C1 segment of cervical spinal cord (tissue), 14 donors: ENCODE measurements at places on chromosomes 3 and 15.

DNA sequence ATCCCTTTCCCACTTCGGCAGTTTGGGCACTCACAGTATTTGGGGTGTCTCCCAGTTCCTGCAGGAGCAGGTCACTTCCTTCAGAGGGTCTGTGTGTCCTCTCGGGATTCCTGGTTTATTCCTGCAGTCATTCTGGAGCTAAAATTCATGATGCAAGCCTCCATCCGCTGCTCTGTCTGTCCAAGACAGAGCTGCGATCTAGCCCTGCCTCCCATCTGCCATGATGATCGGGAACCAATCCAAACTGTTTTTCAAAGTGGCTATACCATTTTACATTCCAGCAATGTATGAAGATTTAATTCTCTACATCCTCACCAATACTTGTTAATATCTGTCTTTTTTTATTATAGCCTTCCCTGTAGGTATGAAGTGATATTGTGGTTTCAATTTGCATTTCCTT lies 273.0 kb downstream of the EPHB1 start:
- DNase-seq: no peak

DNA sequence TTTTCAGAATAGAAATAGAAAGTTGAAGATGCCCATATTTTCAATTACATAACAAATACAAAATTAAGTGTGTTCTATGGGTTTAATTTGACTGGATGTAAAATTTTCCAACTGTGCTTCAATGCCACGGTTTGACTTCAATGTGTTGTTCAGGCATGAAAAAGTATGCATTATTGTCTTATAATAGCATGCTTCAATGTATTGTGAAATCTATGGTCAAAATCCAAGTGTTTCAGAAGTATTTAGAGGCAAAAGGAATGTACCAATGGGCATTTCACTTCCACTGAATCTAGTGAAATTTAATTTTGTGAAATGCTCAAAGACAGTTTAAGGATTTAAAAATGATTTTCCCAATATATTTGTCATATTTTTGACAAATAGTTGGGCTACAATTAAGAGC lies 16.0 kb downstream of the NEK10 start:
- DNase-seq: no peak

DNA sequence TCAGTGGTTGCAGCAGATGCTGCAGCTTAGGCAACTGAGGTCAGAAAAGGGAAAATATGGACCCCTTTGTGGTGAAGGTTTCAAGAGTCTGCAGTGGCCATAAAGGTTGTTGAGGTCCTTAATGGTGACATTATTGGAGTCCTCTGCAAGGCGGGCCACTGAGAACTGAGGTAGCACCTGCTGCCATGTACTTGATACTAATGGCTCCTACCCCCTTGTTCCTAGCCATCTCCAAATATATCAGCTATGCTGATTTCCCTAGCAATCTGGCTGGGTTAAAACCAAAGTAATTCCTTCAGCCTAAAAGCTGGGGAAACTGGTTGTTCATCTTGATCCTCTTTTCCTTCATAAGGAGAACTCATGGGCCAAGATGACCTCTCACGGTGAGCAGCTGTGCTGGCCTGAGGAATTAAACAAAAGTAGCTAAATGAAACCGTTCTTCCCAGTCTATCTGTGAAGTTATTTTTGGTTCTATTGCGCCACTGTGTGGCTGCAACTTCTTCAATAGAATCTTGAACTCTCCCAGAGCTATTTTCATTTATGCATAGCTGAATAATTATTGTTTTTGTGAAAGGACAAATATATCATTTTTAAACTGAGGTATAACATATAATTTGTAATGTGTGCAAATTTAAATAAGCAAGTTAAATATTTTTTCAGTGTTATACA lies 76.1 kb upstream of the PLSCR4 start:
- no peak for DNase-seq

GRCh38 chr3:127566833-127567232 lies 23.7 kb downstream of the TPRA1 start:
- no peak for DNase-seq

DNA sequence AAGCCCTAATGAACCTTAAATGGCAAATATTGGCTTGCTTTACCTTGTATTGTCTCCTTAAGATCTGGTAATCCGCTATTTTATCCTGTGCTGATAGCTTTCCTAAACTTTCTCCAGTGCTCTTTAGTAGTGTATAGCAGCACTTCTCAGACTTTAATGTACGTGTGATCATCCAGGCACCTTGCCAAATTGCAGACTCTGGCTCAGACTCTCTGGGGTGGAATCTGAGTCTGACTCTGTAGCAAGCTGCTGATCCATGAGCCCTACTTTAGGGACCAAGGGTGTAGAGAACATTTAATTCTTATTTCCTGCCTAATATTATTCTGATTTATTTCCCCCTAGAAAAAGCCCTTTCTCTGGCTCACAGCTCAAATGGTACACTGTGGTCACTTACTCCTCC lies 518.8 kb upstream of the ZNF385D start:
- DNase-seq: no peak

- DNase-seq: no peak
Observed at GRCh38 chr3:195761123-195761566, 40.4 kb downstream of the MUC20 start.

DNA sequence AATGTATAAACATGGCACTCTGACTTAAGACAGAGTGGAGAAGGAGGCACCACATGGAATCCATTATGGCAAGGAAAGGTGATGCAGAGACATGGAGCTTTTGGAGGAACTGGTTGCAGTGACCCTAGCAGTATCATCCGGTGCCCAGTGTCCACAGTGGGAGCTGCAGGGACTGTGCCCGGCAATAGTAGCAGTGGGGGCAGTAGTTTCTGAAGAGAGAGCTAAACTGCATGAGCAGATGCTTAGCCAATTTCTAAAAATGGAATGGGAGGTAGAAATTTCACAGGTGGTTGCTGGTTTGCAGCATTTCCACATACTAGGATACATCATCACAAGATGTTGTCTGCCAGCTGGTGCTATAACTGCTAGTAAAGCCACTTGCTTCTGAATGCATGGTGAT lies 7.8 kb upstream of the TM2D3 start:
- DNase-seq: no peak

- no peak for DNase-seq
Observed at GRCh38 chr3:48518638-48519276, 14.8 kb upstream of the SHISA5 start.

GRCh38 chr15:53976844-53977392 lies 1.3 kb upstream of the UNC13C start:
- no peak for DNase-seq

DNA sequence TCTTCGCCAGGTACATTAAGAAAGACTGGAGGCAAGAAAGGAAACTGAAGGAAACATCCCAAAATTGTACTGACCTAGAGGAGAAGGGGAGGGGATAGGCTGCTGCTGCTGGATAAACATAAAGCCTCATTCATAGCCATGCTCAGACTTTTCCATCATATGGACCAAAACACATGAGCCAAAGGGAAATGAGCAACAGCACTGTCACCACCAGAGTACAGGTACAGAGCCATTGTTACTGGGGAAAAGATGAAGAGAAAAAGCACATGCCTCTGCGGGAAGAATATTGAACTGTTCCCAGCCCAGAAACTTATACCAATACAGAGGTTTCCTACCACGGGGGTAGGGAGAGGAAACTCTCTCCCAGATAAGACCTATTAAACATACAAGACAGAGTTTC lies 861.9 kb downstream of the NTRK3 start:
- DNase-seq: no peak

- no peak for DNase-seq
Observed at GRCh38 chr15:39417366-39418134, 163.3 kb upstream of the THBS1 start.

GRCh38 chr3:10317311-10317960 lies 3.5 kb downstream of the SEC13 start:
- no peak for DNase-seq

GRCh38 chr3:15007681-15008141 lies 57.4 kb downstream of the MRPS25 start:
- no peak for DNase-seq

- DNase-seq: no peak
Observed at GRCh38 chr3:143265501-143266070, 146.0 kb downstream of the CHST2 start.

GRCh38 chr15:76795217-76795616 lies 109.9 kb downstream of the SCAPER start:
- no peak for DNase-seq

DNA sequence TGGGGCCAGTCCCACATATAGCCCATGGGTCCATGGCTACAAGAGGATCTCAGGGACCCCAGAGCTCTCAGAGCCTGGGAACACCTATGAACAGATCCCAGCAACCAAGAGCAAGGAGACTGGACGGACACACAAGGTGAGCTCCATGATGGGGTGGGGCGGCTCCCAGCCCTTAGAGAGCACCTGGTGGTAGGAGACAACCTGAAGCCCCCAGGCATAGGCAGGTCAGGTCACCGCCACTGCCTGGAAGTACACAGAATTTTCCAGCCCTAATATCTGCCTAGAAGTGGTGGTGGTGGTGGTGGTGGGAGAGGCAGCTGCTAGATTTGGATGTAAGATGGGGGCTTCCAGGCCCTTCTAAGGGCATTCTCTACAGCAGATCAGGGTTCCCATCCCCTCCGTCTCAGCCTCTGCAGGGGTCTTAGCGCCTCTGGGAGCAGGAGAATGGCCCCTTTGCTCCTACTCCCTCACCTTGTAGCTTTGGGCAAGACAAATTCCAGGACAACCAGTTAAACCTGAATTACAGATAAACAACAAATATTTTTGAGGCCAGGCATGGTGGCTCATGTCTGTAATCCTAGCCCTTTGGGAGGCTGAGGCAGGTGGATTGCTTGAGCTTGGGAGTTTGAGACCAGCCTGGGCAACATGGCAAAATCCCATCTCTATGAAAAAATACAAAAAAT lies 9.2 kb downstream of the SH2D7 start:
- no peak for DNase-seq

GRCh38 chr3:26515351-26515750 lies 107.2 kb upstream of the LRRC3B start:
- no peak for DNase-seq
